ENCODE measurements at places on chromosomes 3 and 15.

- no peak for DNase-seq
These were observed 374.8 kb upstream of the SLCO3A1 start for GRCh38 chr15:91478717-91479191.

GRCh38 chr15:57018151-57018550 is 99.7 kb downstream of the TCF12 start:
- no peak for DNase-seq

DNA sequence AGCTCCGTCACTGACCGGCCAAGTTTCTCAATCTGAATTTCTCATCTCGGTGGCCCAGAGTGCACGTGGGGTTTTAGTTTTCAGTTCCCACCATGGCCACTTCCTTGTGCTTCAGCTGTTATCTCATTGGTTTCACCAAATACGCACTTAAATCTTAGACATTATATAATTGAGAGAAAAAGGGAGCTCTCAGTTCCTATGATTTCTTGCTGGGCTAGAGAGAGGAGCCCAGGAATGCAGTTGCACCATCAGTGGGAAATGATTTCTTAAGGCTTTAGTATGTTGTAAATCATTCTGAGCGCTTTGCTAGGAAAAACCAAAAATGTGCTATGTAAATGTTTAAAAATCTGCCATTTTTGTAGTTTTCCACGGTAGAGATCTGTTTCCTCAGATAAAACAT is 53.2 kb downstream of the OXNAD1 start:
- DNase-seq = no peak

- no peak for DNase-seq
These were observed at the start of gene IL17RC for GRCh38 chr3:9916734-9917680. IL17RC (plus strand) TSS chr3:9917098; CDS start chr3:9917316, 218 bp downstream.

- DNase-seq = no peak
These were observed 20.2 kb upstream of the TM4SF18 start for GRCh38 chr3:149353581-149354184.

- no peak for DNase-seq
These were observed 2.7 kb upstream of the PXK start for GRCh38 chr3:58329922-58330413.

DNA sequence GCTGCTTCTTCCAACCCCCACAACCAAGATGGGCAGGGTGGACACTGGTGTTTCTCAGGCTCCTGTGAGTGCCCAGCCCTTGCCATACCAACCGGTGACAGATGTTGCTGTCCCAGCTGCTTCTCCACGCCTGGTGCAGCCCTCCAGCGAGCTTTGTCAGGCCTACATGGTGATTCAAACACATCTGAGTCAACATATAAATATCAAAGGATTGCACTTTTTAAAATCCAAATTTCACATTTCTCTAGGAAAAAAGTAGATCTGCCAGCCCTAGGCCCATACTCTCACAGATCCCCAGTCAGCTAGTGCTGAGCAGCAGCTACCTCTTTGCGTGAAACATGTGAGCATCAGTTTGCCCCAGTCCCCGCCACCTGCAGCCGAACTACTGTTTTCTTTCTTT is 52.7 kb downstream of the RPN1 start:
- DNase-seq = no peak

DNA sequence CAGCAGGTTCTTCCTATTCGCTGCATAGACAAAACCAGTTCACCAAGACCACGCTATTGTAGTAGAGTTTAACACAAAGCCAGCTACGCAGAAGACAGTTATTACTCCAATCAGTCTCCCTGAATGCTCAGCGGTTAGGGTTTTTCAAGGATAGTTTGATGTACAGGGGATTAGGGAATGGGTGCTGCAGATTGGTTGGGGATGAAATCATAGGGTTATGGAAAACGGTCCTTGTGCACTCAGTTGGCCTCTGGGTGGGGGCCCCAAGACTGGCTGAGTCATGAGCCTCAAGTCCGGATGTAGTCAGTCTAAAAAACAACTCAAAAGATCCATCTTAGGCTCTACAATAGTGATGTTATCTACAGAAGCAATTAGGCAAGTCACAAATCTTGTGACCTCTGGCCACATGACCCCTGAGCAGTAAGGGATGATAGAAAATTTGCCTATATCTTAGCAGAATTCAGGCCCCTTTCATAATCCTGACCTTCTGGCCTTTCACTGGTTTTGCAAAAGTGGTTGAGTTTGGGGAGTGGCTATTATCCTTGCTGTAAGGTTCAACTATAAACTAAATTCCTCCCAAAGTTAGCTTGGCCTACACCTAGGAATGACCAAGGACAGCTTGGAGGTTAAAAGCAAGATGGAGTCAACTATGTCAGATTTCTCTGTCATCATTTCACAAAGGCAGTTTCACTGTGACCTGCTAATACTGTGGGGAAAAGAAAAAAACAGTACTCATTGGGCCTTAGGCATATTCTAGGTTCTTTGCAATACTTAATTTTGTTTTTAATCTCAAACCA is 57.7 kb downstream of the LIPC start:
- no peak for DNase-seq
